ENCODE measurements at places on chromosomes 12 and 14.
A peak's percentile ranks its signal among the peaks of the same experiment; 100 is the strongest.

GRCh38 chr12:50101663-50102062 lies 2.1 kb upstream of the GPD1 start:
- no peak for DNase-seq

DNA sequence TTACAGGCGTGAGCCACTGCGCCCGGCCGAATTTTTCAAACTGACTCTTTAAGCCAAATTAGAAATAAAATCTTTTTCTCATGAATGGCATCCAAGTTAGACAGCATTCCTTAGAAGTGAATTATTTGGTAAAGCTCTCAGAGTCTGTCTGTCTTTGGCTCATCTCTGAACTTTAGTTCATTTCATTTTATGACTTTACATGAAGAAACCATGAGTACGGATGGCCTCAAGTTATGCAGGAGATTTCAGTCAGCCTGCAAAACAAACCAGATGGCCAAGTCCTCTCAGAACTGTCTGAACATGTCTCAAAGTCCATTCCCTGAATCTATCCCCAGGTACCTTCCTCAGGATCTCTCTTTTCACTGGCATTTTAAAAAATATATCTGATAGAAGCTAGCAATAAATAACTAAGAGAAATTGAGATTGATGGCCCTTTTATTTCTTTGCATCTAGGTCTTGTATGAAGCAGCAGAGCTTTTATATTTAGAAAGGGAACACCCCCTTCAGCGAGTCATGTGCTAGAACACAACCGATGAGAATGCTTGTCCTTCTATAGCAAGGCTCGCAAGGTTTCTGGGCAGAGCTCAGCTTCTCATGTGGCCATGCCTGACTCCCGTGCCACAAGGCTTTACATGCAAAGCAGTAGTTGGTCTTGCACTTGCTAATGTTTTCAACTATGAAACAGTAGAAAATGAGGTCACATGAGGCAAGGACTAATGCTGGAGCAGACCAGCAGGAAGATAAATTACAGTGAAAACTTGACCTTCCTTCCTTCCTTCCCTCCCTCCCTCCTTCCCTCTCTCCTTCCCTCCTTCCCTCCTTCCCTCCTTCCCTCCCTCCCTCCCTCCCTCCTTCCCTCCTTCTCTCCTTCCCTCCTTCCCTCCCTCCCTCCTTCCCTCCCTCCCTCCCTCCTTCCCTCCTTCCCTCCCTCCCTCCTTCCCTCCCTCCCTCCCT lies 125.0 kb downstream of the AKAP6 start:
- no peak for DNase-seq

DNA sequence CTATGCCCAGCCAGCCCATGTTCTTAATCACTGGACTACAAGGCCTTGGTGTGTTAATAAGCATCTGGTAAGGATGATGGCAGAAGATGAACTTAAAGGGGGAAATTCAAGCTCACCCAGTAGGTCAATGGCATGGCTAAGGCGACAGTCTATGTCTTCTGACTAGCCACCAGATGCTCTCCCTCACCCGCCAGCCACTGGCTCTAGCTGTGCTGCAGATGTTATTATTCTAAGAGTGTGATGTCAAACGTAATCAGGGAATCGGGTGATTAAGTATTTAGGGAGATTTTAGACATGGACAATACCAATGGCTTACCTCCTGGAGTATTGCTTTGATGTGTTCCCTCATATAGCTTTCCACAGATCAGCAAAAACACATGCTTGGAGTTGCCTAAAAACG lies 39.2 kb upstream of the MAX start:
- no peak for DNase-seq

- no peak for DNase-seq
Observed at GRCh38 chr14:91371011-91371989, 46.3 kb downstream of the CCDC88C start.

DNA sequence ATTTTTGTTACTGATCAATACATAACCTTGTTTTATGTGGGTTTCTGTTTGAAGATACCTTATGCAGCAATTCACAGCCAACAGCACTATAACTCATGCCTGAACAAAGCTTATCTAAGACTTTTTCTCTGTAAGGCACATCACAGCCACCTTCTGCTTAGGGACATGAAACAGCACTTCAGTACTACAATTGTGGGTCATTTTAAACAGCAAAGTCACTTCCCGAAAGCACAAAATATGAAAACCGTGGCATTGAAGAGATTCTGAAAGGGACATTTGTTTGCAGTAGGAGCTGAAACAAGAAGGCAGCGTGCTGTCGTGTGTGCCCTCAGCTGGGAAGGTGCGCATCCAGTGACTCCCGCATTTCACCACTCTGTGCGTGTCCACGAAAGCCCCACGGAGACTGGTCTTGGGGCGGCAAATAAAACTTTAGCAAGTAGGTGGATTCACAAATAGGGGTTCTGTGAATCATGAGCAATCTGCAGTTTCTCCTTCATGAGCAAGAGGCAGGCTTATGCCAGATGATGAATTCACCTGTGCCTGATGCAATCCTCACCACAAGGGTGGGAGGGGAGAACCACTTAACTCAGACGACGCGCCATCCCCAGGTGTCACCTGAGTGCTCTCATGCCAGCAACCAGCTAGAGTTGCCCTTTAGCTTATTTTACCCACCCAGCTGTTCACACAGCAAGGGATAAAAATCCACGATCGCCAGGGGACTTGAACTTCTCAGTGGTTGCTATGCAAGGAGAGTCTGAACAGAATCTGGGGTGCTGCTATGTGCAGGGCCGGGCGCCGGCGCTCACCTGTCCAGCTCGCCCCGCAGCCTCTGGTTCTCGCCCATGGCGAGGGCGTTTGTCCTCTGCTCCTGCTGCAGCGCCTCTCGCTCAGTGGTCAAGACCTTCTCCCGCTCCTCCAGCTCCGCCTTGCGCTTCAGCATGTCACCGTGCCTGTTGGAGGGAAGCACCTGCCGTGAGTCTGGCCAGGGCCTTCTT lies 54.9 kb upstream of the GPR68 start:
- peak; percentile 40 for DNase-seq

GRCh38 chr14:37580146-37580545 lies 14.9 kb downstream of the FOXA1 start:
- DNase-seq = no peak

GRCh38 chr14:75370416-75371205 lies 57.2 kb upstream of the JDP2 start:
- DNase-seq = no peak

GRCh38 chr14:93708311-93708734 lies 80.0 kb downstream of the PRIMA1 start:
- DNase-seq = no peak

- no peak for DNase-seq
Observed at GRCh38 chr12:50239355-50239891, 43.9 kb downstream of the LIMA1 start.

DNA sequence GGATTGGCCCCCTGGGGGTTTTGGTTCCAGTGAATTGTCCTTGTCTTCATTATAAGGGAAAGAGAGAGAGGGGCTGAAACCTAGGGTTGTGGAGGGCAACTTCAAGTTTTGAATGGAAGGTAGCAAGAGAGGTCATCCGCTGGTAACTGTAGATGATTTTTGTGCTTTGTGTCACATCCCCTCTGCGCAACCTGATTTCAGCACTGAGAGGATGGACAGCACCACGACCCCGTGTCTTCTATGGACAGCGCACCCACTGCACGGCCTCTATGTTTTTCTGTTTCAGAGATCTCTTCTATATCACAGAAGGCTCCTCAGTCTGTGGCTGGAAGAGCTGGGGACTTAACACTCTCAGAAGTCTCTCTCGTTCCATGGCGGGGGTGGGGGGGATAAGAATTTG lies 127.0 kb upstream of the RPH3A start:
- DNase-seq = no peak

- no peak for DNase-seq
Observed at GRCh38 chr12:93989949-93990348, 158.4 kb upstream of the PLXNC1 start.

DNA sequence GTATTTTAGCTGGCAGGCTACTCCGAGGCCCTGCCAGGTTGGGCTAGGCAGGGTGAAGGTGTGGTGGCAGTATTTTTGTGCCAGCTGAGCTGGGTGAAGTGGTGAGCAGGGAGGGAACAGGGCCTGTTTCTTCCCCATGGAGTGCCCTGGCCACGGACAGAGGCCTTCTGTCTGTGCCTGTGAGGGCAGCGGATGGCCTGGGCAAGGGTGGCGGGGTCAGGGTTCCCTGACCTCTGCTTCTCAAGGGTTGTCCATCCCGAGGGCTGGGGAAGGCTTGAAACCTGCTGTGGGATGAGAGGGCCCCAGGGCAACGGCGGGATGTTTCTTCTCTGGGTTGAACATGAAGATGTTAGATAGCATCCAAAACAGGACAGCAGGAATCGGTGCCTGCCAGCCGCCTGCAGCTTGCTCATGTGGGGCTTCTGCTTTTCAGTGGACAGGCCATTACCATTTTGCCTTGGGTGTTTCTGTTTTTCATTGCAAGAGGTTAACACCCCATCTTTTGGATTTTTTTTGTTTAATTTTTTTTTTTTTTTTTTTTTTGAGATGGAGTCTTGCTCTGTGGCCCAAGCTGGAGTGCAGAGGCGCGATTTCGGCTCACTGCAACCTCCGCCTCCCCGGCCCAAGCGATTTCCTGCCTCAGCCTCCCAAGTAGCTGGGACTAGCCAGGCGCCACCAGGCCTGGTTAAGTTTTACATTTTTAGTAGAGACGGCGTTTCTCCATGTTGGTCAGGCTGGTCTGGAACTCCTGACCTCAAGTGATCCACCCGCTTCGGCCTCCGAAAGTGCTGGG lies 3.3 kb downstream of the MTA1 start:
- DNase-seq = no peak

DNA sequence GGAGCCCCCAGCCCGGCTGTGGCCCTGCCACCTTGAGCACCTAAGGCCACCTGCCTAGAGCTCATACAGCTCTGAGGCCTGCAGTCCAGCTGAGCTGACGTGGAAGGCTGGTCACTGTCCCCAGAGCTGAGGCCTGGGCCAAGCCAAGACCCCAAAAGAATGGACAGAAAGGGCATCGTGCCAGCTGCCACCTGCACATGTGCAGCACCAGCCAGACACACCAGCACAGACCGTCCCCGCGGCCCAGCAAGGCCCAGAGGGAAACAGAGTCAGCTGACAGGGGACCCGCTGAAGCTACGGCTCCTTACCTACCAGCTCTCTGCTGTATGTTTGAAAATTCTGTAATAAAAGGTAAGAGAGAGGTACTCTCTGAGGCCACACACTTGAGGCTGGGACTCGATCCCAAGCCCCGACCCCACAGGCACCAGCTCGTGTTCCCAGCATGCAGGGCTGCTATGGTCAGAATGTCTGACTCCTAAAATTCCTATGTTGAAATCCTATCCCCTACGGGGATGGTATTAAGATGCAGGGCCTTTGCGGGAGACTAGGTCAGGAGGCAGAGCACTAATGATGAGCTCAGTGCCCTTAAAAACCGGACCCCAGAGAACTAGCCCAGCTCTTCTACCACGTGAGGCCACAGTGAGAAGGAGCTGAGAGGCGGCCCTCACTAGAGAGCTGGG lies 25.4 kb downstream of the BRF1 start:
- no peak for DNase-seq

DNA sequence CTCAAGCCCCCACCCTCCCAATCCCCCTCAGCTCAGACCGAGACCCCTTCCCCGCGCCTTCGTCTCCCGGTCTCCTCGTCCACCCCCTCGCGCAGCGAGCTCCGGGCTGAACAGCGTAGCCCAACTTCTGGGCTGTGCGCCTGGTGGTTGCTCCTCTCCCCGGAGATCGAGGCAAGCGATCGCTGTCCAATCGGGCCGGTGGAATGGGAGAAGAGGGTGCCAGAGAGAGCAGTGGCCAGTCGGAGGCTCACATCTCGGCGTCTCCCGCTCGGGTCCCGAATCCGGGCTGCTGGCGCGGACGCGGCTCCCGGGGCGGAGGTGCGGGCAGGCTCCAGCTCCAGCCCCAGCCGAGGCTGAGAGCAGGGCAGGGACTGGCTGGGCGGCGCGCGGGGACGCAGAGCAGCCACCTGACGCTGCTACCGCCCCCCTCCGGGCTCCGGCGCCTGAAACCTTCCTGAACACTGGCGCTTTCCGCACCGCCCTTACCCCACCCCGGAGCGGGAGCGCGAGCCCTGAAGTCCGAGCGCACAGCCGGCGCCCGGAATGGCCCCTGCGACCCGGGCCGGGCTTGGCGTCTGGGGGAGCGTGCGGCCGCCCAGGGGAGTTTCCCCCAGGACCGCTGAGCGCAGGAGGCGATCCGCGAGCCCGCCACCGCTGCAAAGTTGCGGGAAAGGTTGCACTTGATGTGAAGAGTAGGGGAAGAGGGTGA lies 508 bp upstream of the KCNH5 start:
- peak; percentile 89 for DNase-seq

GRCh38 chr12:65561798-65562382 lies 262.4 kb upstream of the HMGA2 start:
- no peak for DNase-seq

GRCh38 chr12:116143909-116144308 lies 133.6 kb downstream of the MED13L start:
- no peak for DNase-seq

GRCh38 chr14:31479027-31479426 lies 8.8 kb downstream of the GPR33 start:
- no peak for DNase-seq

DNA sequence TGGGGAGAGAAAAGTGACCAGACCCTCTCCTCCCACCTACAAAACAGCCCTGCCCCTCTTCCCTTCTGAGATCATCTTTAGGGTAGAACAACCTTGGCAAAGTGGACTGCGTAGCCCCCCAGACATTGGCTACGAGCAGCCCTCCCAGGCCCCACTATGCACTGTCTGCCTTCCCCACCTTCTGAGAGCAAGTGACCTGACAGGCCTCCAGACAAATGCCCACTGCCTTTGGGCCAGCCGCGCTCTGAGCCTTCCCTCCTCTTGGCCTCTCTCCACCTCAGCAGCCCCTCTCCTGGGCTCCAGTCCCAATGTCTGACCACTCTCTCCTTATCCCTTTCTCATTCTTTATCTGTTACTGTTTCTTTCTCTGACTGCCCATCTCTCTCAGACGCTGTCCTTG lies 46.5 kb upstream of the CCND2 start:
- DNase-seq = no peak

GRCh38 chr12:92899386-92900001 lies 29.6 kb downstream of the EEA1 start:
- no peak for DNase-seq

DNA sequence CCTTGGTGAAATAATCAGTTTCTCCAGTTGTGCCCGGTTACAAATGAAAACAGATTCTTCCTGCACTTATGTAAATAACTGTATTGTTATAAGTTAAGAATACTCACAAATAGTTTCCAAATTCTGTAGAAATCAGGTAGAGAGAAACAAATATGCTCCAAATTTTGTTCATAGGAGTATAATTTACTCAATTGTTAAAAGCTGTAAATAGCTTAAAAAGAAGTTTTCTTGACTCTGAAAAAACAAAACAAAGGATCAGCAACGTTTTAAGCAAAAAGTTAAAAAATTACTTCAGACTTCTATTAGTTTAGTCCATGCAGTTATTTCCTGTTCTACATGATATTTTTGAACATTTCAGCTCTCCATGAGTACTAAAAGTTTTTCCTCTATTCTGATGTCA lies 30.0 kb upstream of the SLC38A4 start:
- no peak for DNase-seq

GRCh38 chr12:30423330-30423729 lies 272.3 kb downstream of the IPO8 start:
- DNase-seq = no peak

- DNase-seq = no peak
Observed at GRCh38 chr12:24360907-24361306, 411.4 kb upstream of the SOX5 start.

GRCh38 chr14:21244544-21244943 lies 24.7 kb downstream of the HNRNPC start:
- DNase-seq = no peak

GRCh38 chr12:110933326-110933974 lies 13.1 kb upstream of the MYL2 start:
- DNase-seq = no peak

GRCh38 chr14:100469632-100470522 lies 117.3 kb downstream of the BEGAIN start:
- DNase-seq = no peak

All from NCI-H2081 (cell line).